ENCODE measurements at places on chromosomes 4 and X.

GRCh38 chr4:26806331-26806730 lies 54.3 kb upstream of the STIM2 start:
- no peak for DNase-seq

DNA sequence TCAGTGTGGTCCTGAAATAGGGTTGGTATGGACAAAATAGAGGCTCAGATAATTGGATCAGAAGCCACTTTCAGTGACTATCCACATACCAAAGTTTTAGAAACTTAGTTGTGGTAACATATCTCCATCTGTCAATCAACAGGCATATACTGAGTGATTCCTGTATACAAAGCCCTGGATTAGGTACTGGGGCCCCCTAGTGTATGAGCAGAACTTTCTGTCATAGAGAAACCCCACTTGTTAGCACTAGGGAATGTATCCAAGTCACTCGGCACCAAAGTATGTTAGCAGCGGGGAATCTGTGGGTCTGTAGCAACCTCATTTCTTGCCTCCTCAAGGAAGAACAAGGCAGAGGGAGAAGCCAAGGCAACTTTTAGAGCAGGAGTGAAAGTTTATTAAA lies 50.7 kb downstream of the MAP7D3 start:
- no peak for DNase-seq

DNA sequence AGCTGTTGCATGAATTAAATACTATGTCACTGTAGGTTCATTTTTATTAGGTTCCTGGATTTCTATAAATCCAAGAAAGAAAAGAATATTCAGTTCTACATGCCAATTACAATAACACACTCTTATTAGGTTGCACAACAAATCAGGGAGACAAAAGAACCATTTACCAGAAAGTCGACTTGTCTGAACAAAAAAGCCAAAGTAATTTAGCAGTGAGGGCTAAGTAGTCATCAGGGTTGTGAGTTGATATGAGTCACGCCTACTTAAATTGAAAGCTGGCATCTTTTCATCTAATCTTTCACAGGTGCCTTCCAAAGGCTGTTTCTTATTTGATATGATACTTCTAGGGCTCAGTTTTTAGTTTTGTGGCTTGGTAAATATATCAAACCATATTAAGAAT lies 25.4 kb upstream of the GNRHR start:
- no peak for DNase-seq

- DNase-seq = no peak
Observed at GRCh38 chr4:113256946-113257345, 207.5 kb downstream of the ANK2 start.

DNA sequence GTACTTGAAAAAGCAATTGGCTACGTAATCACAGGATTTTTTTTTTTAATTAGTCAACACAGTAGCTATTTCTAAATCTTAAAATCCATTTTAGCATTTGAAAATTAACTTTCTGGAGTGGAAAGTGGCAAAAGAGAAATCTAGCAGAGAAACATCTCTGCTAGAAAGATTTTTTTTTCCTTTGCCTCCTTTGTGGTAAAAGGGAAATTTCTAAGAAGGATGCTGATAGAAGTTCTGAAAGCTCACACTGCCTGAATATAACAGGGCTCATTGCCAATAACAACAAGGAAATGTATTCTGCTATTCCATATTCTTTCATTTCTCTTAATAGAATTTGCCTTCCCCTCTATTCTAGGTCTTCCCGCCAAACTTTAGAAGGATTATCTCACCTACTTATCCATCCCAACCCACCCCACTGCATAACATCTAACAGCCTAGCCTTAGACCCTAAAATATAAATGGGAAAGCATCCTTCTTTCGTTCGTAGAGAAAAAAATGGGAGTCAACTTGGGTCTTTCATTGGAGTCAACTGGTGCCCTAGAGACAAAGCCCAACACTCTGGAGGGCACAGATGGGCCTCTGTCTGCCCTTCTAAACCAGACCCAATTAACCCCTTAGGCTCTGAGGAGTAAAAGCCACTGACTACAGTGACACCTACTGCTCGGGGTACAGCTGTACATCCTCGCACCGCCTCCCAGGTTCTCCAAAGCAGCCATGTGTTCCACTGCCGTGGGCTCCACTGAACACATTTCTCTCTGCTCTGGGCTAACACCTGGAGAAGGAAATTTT lies 103.9 kb downstream of the MAML3 start:
- DNase-seq = no peak

- no peak for DNase-seq
Observed at GRCh38 chrX:106208154-106208553, 40.0 kb downstream of the PWWP3B start.

Data from activated gamma-delta T cell (primary cell).